Hematopoietic multipotent progenitor cell treated with erythropoietin and hydrocortisone succinate and interleukin-3 and kit ligand, for 6 days (in vitro differentiated cells): ENCODE measurements at places on chromosomes 6 and 20.

DNA sequence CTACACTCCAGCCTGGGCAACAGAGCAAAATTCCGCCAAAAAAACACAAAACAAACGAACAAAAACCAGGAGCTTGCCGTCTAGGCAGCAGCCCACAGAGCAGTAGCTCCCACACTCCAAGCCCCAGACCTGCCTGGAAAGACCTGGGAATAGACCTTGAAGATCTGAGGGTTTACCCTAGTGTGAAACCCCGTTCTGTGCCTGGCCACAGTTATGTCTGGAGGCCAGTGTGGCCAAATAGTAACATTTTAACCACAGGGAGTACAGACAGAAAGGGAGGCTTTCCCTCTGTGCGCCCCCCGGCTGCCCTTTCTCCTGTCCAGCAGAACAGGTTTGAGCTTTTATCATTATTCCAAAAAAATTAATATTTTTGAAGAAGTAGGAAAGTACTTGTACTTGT is 172.4 kb downstream of the QKI start:
- DNase-seq = no peak

- no peak for DNase-seq
Observed at GRCh38 chr6:158039178-158039557, 57.5 kb downstream of the SYNJ2 start.

- DNase-seq = no peak
Observed at GRCh38 chr20:49210101-49210756, 9.0 kb upstream of the DDX27 start.

GRCh38 chr20:49570828-49571552 is 3.1 kb upstream of the PTGIS start:
- no peak for DNase-seq

- peak; percentile 53 for DNase-seq
Observed at GRCh38 chr6:43883847-43884651, 114.0 kb downstream of the VEGFA start.

DNA sequence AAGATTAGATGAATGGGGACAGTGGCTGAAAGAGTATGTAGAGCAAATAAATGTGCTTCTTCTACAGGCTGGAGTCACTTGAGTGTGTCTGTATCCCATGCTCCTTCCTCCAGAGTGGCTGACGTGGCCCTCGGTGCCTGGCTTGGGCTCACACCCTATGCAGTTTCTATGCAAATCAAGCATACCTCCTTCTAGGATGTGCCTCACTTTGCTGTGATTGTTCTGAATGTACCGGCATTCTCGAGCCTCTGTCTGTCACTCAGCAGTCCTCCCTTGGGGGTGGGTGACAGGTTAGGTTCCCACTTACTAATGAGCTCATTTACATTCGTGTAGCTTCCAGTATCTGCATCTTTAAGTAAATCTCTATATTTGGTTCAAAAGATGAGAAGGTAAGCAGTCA is 55.1 kb upstream of the HDDC2 start:
- no peak for DNase-seq

DNA sequence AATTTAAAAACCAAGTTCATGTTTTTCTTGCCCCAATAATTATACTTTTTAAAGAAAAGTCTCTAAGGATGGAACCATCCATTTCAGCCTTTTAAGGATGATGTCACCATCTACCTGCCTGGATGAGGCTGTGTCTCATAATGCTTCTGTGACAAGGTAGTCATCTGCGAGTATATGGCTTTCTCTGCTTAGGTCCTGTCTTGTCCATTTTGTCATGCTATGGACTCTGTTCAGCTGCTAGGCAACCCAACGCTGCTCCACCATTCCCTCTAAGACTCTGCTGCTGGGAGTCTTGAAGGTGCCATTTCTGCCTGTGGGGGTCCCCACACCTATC is 459.8 kb upstream of the RUNX2 start:
- no peak for DNase-seq
